ENCODE measurements at places on chromosomes 12 and 14. TPM values are rescaled to one million over a fixed set of nuclear protein-coding genes. Genes with fewer than 3 reads are reported as not detected.

GRCh38 chr14:90299408-90299807 lies 32.3 kb downstream of the NRDE2 start:
- DNase-seq = no peak

GRCh38 chr14:58149196-58149595 lies 2.8 kb downstream of the ARMH4 start:
- DNase-seq = no peak

GRCh38 chr14:81946834-81947798 lies 413.5 kb upstream of the SEL1L start:
- no peak for DNase-seq

Gene CCDC175
- 0.66 TPM for polyA plus RNA-seq

DNA sequence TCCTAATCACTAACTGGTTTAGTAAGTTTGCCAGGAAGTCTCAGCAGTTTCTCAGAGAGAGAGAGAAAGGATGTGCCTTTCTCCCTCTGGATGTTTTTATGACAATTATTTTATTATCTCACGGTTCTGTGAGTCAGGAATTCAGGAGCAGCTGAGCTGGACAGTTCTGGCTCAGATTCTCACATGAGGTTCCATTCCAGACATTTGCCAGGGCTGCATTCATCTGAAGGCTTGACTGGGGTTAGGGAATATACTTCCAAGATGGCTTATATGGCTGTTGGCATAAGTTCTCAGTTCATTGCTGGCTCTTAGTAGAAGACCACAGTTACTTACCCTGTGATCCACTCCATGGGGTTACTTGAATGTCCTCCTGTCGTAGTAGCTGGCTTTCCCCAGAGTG lies 101.2 kb upstream of the ATF7IP start:
- DNase-seq = no peak

GRCh38 chr12:123475246-123475703 lies 17.3 kb downstream of the SNRNP35 start:
- DNase-seq = no peak

Measured in right lung (tissue), 10 donors.